ENCODE measurements at places on chromosomes 11 and 22.

- no peak for DNase-seq
These were observed 1.5 kb downstream of the LTBP3 start for GRCh38 chr11:65556470-65557279.

DNA sequence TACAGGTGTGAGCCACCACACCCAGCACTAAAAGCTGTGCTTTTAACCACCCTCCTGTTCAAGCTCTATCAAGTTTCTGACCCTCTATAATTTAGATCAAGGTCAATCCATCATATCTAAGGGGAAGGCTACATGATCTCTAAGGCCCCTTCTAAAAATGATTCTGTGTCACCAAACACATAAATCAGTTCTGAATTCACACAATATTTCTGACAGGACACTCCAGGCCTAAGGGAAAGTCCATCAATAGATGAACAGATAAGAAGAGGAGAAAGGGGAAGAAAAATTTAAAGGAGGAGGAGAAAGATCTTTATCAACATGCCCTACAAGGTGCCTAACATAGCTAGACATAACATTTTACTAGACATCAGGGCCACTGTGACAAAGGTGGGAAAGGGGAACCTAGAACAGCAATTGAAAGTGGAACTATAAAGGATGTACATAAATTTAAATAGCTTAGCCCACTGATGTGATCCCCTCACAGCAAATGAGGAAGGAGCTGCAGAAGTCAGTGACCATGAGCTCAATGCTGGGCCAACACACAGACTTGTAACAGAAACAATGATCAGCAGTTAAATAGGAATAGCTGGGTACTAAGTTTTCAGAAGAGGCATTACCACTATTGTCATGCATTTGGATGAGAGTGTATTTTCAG is 4.7 kb downstream of the PRCP start:
- DNase-seq: peak; percentile 46

- no peak for DNase-seq
These were observed 120.9 kb upstream of the ZC3H12C start for GRCh38 chr11:109972181-109972715.

DNA sequence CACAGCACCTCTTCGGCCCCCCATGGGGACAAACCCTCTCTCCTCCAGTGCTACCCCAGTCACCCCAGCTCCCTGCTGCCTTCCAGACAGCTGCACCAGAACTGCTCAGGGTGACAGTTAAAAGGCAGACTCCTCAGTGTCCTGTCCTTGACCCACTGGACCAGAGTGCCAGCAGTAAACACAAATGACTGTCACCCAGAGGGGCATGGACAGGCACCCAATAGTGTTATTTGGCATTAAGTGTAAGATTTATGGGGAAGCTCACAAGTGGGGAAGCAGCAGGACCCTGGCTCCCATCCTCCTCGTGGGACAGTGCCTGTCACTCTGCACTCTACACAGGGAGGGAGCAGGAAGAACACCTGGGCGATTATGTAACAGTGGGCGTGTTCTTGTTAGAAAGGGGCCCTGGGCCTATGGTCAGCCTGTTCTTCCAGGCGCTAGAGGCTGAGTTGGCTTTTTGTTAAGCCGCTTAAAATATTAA is 5.0 kb downstream of the RPS19BP1 start:
- no peak for DNase-seq

GRCh38 chr11:12218909-12219308 is 108.5 kb downstream of the MICAL2 start:
- DNase-seq: no peak

GRCh38 chr22:36745301-36745995 is 30.5 kb downstream of the IFT27 start:
- DNase-seq: no peak

GRCh38 chr11:9230296-9230695 is 34.9 kb downstream of the DENND5A start:
- DNase-seq: no peak

- DNase-seq: no peak
These were observed 77.4 kb downstream of the FAM168A start for GRCh38 chr11:73520353-73521061.

DNA sequence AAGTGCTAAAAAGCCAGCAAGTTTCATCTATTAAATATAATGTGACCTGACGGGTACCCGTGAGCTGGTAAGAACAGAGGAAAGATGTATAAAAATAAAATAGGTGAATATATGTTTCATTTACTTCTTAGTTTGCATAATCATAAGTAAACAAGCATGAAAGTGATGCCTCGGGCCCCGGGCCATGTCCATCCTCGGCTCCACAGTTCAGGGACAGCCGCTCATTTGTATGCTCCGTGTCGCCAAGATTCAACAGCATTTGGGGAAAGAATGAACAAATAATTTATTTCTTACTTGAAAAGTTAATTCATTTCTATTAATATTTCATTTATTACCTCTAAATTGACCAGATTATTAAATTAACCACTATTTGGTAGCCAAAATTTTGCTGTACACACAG is 251.8 kb downstream of the NTM start:
- no peak for DNase-seq

- no peak for DNase-seq
These were observed 1.5 kb downstream of the KIF18A start for GRCh38 chr11:28106353-28107043.

GRCh38 chr11:29129844-29130243 is 887.0 kb downstream of the KCNA4 start:
- DNase-seq: no peak

GRCh38 chr11:70205766-70206165 is 2.7 kb downstream of the FADD start:
- no peak for DNase-seq

GRCh38 chr11:70942593-70942992 is 309.8 kb downstream of the SHANK2 start:
- no peak for DNase-seq

- DNase-seq: no peak
These were observed 16.3 kb downstream of the HTR3A start for GRCh38 chr11:113991170-113991569.

Measured in CD4-positive, alpha-beta T cell treated with Interferon alpha-2 for 1 hour (primary cell).